ENCODE measurements at places on chromosomes 2 and 18.

GRCh38 chr2:18988631-18989232 is 369.7 kb downstream of the OSR1 start:
- peak; percentile 73 for DNase-seq

DNA sequence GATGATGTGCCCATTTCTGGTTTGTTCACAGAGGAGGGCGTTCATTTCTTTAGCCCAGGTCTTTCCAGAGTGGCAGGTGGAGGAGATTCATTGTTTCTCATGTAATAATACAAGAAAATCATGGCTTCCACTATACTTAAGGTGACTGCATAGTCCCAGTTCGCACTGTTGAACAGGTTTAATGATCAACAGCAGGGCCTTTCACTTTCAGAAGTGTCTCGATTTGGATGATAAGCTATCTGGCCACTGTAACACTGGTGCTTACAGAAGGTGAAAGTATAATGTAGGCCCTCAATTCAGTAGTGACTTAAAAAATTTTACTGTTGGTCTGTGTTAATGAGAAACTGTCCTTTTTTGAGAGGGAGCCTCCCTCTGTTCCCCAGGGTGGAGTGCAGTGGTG is 1.4 kb downstream of the RMC1 start:
- DNase-seq = no peak

GRCh38 chr2:154247503-154247902 is 375.8 kb downstream of the GALNT13 start:
- DNase-seq = no peak

DNA sequence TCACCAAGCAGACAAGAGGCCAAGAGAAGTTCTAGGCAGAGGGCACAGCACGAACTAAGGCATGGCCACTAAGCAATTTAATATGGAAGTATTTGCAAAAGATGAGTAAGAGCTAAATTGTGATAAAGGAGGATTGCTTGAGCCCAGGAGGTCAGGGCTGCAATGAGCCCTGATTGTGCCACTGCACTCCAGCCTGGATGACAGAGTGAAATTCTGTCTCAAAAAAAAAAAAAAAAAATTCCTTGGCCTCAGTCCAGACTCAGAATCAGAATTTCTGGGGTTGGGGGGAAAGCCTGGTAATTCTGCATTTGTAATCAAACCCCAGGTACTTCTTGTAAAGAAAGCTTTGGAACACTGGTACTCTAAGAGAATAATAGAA is 46.8 kb upstream of the RTN4 start:
- no peak for DNase-seq

- DNase-seq = no peak
These were observed 596.6 kb upstream of the GYPC start for GRCh38 chr2:126059379-126059778.

GRCh38 chr2:240513549-240514287 is 44.1 kb downstream of the ANKMY1 start:
- DNase-seq = peak; percentile 41

DNA sequence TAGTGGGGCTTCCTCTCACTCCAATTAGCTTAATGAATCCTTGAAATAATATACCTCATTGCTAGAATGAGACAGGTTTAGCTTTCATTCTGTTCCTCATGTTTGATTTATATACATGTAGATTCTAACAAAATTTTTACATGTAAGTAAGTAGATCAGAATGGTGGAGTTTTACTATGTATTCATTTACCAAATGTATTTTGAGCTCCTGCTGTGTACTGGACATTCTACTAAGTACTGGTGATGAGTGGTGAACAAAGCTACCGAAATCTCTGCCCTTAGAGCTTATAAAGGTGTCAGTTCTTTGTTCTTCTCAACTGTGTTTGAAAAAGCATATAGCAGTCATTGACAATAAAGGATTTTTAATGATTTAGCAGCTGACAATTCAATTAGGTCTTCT is 19.7 kb downstream of the MTA3 start:
- DNase-seq = no peak

DNA sequence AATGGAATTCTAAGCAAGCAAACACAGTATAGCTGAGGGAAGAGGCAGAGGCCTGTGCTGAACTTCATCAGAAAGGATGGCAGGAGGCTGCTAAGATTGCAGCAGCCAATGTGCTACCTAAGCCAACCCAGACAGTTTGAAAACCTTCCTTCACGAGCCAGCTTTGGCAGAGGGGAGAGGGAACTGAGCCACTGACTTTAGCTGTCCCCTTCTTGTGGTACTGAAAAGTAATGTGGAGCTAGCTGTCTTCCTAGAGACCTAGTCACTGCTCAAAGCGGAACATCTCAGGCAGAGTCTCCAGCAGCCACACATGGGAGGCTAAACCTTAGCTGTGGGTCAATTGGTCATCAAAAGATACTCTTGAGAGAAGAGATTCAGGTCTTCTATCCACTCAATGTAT is 419.0 kb downstream of the FBXO15 start:
- no peak for DNase-seq

DNA sequence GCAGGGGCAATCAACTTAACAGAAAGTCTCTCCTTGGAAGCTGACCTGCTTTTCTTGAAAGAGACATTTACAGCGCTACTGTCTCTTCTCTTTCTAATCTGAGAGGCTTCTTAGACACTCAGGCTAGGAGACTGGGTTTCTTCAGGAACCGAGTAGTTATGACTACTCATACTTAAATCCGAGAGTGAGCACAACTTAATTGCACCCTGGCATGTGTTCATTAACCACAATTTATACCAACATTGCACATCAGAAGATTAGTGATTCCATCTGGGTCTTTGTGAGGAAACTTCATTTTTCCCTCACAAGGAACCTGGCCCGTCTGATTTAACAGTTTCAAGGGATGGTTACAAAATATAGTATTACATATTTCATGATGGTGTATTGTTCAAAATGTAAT is 176.9 kb downstream of the UBE2E3 start:
- no peak for DNase-seq

GRCh38 chr2:182300608-182301007 is 126.2 kb downstream of the PDE1A start:
- no peak for DNase-seq

- no peak for DNase-seq
These were observed 74.4 kb upstream of the TANC1 start for GRCh38 chr2:158894078-158894477.

DNA sequence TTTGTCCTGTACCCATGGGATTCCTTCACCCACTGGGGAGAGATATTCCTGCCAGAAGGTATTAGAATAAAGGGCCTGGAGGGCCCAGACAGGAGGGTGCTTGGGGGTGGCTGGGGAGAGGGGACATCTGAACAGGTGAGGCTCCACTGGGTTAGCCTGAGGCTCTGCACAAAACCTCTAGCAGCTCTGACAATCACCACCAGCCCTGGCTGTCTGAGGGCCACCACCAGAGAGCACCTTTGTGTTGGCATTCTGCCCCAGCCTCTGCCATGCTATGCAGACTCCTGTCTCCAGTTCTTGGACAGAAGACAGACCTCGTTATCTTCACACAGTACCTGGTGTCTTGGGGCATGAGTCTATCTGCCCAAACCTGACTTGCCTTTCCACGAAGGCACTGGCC is 25.3 kb downstream of the SLC16A14 start:
- no peak for DNase-seq

- DNase-seq = no peak
These were observed 20.4 kb downstream of the CHMP3 start for GRCh38 chr2:86542814-86543213.

DNA sequence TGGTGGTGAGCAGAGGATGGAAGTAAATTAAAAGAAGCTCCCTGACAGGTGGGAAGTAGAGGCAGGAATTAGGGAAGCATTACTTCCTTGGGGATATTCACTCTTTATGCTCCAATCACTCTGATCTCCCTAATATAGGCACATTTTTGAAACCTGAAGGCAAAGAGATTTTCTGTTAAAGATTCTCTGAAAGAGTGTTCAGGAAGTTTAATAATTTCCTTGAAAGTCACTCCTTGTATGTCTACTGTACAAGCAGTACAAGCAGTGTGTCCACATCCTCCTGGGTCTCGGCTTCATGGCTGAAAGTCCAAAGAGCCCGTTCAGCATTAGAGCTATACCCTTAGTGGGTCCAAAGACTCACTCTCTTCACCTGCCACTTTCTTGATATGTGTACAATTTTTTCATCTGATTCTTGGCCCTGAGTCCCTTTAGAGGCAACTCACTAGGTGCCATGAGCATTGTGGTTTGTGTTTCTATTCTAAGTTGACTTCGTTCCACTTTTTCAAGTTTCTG is 60.2 kb downstream of the AAK1 start:
- DNase-seq = no peak

- DNase-seq = no peak
These were observed 9.5 kb downstream of the USP40 start for GRCh38 chr2:233556881-233557736.

DNA sequence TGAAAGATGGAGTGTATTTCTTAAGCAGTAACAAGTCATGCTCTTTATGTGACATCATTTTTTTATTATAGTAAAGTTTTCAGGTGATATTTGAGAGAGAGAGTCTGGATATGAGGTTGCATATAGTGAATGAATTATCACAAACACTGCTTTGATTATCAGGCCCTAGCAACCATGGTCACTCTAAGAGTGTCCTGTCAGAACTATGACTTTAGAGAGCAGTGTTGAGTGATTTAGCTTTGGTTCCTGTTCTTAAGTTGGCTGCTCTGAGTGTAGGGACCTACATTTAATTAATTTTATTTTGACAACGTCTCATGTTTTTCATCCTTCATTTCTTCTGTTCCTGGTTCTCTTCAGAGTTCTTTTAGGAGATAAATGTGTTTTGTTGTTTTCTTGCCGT is 275.5 kb downstream of the KCNJ3 start:
- DNase-seq = no peak

DNA sequence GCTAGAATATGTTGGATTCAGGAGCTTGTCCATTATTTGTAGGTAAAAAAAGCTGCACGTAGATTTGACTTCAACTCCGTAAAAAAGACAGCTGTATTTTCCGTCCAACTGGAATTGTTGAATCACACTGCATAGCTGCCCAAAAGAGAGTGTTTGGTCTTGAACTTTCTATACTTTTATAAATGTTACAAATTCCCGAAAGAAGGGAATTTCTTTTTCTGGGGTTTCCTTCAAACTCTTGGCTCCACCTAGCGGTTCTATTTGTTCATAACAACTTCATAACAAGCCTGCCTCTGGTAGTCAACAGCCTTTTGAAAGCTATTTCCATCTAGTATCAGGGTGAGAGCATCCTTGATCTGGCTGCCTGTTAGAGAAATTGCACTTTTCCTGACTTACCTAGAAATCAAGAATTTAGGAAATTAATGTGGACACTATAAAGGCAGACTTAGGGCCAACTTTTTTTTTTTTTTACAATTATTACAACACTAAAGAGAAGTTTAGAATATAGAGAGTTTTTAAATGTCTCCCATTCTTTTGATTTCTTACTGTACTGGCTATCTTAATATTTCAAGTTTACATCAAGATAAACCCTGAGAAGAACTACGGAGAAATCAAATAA is 48.1 kb downstream of the TMEM185B start:
- DNase-seq = peak; percentile 50

DNA sequence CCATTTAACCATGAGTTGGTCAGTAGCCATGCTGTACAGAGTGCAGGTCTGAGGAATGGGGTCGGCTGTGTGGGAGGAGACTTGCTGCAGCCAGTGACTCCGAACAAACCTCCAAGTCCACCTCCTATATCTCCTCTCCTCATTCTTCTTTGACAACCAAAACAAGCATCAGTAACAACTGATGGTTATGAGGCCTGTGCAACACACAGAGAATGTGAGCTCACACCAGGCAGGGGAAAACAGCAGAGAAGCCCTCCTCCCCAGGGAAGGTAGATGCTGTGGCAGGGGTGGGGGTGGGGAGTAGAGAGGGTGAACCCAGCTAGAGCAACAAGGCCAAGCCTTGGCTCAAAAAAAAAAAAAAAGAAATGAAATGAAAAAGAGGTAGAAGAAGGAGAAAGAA is 12.3 kb upstream of the CNGA3 start:
- DNase-seq = no peak

- DNase-seq = no peak
These were observed 65.7 kb downstream of the FMNL2 start for GRCh38 chr2:152400607-152401214.

GRCh38 chr2:150705767-150706166 is 218.3 kb upstream of the RND3 start:
- no peak for DNase-seq

DNA sequence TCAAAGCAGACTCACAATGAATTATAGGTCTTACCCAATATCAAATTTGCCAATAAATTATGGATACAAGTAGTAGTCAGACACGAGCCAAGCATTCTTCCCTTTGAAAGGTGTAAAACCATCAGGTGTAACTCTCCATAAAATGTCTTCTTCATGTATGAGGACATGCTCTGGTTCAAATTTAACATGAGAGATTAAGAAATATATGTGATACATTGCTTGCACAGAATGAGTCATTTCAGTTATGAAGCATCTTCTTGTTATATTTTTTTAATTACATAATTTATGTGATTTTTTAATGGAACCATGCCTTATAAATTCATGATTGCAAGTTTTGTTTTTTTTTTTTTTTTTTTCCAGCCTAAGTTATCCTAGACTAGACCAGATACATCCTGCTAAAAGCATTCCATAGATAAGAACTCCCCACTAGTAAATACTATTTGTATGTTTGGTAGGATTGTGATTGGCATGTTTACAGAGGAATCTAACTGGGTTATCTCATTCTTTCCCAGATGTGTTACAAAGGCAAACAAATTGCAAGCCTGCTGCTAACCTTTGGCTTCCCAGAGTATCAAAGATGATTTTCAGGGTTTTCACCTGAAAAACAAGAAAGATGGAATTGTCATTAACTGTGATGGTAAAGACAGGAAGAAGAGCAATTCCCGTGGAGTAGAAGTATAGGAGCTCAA is 621.9 kb downstream of the XIRP2 start:
- no peak for DNase-seq

GRCh38 chr2:13818002-13818401 is 814.5 kb upstream of the LRATD1 start:
- no peak for DNase-seq

GRCh38 chr18:42113529-42114191 is 158.6 kb downstream of the PIK3C3 start:
- no peak for DNase-seq

DNA sequence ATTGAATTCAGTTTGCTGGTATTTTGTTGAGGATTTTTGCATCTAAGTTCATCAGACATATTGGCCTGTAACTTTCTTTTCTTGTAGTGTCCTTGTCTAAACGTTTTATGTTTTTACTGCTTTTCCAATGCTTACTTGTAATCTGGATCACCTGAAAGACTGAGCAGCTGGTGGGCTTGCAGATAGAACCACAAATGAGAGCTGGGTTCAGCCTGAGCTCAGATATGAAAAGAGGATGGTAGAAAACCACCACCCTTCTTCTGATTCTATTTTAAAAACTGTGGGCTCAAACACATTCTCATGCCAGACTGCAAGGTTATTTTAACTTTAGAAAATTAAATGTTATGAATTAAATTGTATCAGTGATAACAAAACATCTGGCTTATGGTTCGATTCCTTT is 70.8 kb downstream of the DDX18 start:
- DNase-seq = no peak

GRCh38 chr2:71469403-71470398 is 16.3 kb downstream of the DYSF start:
- DNase-seq = no peak

DNA sequence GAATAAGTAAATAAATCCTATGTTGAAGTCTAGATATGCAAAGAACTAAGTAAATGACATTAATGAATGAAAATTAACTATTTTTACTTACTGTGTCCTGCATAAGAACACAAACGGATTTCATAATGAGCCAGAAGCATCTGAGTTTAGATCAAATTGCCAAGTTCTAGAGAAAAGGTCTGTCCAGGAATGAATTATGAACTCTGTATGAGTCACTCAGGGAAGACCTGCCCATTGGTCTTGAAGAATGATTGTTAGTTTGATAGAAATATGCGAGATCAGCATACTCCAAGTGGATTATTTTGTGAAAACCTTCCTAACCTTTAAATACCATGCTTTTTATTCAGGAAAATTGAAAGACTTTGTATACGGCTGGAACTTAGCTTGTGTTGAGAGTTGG is 189.5 kb downstream of the DOK6 start:
- no peak for DNase-seq

Measured in neuronal stem cell (in vitro differentiated cells).